ENCODE measurements at places on chromosomes 16 and 17.

DNA sequence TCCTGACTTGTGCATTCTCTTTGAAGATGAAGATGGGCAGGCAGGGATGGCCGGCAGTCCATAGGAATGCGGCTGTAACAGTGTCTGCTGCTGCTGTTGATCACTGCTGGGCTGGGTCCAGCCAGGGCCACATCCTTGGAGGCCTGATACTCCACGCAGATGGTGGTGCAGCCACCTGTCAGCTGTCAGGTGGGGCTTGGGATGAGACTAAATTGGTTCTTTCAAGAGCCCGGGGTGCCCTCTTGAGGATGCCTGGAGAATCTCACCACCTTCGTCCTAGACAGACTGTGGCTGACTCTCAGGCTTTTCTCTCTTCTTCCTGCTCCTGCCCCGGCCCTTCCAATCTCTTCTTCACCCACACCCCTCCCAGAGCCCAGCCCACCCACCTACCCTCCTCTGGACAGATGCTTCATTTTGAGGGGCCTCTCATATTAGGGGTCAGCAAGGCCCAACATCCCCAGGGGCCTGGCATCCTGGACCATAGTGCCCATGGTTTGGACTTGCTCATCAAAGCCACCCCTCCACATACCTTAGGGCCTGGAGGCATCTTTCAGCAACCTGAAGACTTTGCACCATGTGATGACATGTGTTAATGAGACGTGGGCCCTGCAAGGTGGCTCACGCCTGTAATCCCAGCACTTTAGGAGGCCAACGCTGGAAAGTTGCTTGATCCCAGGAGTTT, 19.1 kb downstream of the OSBPL7 start:
- DNase-seq: no peak

DNA sequence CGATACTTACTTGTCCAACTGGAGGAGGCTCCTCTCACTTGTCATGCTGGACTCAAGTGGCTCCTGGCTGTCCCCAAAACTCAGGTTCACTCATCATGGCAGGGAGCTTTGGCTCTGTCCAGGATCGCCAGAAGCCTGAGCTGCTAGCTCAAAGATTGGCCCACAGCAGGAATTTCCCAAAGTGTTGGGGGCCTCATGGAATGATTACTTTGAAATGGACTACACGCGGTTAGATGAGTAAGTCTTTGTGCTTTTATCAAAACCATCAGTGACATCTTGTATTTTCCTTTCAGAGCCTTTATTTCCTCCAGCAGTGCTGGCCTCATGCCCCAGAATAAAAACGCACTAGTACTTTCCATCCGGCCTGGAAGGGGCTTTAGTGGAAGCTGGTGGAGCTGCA, 29.2 kb upstream of the PHB1 start:
- DNase-seq: no peak

- DNase-seq: no peak
Measured at GRCh38 chr16:1539720-1540555, 6.5 kb downstream of the TMEM204 start.

- DNase-seq: no peak
Measured at GRCh38 chr17:4540224-4540651, 14.9 kb downstream of the MYBBP1A start.

GRCh38 chr17:73481676-73482075, 162.6 kb downstream of the SDK2 start:
- DNase-seq: no peak
